Stimulated activated CD4-positive, alpha-beta T cell treated with anti-CD3 and anti-CD28 coated beads, Interleukin-12 subunit alpha, Interleukin-12 subunit beta, amount 100 ng/mL, for 4 hours (primary cell): ENCODE measurements at places on chromosomes 1 and 21.

GRCh38 chr1:8554956-8555534, 237.1 kb downstream of the SLC45A1 start:
- DNase-seq, result no peak

DNA sequence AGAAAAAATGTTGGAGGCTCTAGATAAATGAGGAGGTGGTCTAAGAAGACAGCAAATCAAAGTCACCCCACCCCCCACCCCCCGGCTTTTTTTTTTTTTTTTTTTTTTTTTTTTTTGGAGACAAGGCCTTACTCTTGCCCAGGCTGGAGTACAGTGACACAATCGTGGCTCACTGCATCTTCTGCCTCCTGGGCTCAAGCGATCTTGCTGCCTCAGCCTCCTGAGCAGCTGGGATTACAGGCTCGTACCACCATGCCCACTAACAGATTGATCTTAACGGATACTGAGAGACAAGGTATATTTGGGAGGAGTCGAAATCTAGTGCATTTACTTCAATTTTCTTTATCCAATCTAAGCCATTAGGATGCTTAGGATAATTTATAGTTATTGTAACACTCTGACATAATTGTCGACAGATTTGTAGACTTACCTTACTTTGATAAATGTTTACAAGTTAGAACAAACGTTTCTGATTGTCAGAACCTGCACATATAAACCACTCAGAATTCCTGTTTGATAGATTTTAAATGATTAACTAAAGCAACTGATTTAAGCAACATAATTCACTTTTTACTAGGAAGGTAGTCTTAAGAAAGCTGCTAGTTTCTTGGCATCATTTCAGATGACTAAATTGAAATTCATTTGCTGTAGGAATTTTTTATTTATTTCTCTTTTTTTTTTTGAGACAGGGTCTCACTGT, 33.7 kb upstream of the NBL1 start:
- no peak for DNase-seq

DNA sequence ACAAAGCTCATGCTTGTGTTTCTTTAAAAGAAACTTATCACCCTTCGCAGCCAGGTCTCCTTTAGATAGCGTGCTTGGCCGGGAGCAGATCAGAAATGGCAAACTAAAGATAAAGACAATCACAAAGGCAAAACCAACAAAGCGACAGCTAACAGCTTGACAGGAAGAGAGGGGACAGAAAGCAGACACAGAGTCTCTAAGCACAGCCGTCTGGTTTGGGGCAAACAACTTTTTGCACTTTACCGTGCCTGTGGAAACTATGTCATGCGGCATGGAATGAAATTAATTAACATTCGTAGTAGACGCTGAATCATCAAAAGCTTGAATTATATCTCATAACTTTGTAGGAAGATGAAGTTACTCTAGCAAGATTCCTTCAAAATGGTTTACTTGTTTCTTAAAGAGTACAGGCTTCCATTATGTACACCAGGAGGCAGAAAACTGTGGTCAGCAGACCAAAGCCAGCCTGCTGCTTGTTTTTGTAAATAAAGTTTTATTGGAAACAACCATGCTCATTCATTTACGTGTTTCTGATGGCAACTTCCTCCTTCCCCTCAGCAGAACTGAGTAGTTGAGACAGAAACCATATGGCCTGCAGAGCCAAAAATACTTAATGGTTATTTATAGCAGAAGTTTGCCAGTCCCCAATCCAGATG, 183.2 kb downstream of the KIF26B start:
- DNase-seq, result no peak

DNA sequence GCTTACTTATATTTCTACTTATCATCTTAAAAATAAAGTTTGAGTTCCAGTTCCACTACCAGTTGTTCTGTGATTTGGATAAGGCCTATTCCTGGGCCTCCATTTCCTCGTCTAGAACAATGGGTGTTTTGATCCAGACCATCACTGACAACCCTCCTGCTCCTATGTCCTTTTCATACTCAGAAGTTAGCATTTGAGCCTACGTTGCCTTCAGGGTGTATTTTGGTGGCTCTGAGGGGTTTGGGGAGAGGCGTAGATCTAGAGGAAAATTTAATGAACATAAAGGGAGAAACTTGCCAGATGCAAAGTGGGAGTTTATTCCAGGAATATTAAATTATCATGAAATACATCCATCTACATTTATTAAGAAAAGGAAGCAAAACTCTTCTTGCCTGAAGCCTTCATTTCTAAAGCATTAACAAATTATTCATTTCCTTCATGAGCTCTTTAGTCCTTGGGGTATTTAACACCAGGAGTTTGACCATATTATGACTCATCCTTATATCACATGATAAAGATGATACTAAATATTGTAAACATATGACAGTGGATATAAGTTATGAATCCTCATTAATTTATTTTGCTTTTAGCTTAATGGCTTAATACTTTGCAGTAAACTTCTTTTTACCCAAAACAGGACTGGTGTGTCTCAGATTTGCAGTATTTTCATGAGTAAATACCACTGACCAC, 47.2 kb upstream of the SYT14 start:
- DNase-seq, result no peak

GRCh38 chr1:4020449-4020848, 120.4 kb upstream of the C1orf174 start:
- no peak for DNase-seq

DNA sequence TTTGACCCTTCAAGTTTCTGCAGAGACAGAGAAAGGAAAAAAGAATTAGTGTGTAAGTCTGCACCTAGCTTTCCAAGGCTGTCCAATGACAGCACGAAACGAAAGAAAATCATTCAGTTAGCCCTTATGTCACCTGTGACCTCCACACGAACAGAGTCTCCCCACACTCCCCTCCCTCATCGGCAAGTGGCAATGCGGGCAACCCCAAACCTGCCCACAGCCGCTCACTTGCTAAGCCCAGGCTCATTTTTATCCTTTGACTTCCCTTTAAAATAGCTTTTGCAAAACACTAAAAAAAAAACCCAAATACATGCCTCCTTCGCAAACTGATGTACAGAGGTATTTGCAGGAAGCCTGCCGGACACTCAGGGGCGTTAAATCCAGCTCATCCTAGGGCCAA, 10.3 kb downstream of the RCC2 start:
- no peak for DNase-seq

DNA sequence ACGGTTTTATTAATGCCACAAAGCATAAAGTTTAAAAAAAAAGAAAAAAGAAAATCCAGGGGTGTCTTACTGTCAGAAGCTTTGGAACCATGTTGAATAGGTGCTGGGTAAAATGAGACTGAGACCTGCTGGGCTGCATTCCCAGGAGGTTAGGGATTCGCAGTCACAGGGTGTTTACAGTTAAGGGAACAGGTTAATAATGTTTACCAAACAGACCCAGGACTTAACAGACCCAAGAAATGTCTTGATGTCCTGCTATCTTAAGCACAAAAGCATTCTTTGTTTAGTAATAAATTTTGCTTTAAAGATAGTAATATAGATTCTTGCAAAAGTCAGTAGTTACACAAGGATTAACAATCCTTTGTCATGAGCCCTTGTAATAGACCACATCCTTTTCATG, 54.7 kb downstream of the OLFML3 start:
- DNase-seq, result no peak

GRCh38 chr1:179302070-179302469, 8.5 kb downstream of the SOAT1 start:
- no peak for DNase-seq

GRCh38 chr1:6580593-6581409, 1.0 kb downstream of the ZBTB48 start:
- no peak for DNase-seq

GRCh38 chr1:207097871-207098324, 6.1 kb upstream of the C4BPA start:
- peak; percentile 18 for DNase-seq

DNA sequence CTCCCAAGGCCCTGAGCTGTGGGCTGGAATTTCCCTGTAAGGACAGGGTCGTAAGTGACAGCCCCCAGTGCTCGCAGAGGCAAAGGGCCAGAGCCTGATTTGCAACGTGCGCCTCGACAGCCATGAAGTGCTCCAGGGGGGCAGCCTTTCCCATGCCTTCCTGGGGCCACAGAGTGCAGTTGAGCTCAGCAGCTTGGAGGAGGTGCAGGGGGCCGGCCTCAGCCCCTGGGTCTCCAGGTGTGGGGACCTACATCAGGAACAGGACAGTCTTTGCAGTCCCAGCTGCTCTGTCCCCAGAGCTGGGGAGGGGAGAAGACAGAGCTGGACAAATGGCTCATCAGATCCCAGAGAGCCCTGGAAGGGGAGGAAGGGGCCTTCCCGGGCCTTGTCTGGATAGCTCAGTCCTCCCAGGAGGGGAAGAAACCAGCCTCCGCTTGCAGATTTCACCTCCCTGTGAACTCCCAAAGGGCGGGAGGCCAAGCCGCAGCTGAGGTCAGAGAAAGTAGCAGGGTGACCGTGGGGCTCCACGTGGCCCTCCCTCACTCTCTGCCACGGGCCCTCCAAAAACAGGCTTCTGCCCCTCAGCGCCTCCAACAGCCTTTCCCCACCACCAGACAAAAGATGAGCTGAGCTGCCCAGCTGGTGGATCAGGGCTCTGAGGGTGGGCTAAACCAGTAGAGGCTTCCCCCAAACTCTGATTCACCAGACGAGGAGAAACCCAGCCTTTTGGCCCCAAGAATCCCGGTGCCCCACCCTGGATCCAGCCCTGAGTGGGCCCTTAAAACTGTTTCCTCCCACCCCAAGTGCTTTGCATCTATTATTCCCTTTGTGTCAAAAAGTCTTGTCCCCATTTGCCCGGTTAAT, 76.5 kb downstream of the DHRS3 start:
- no peak for DNase-seq

GRCh38 chr1:192557841-192558595, 17.6 kb upstream of the RGS1 start:
- DNase-seq, result no peak

- DNase-seq, result no peak
Measured at GRCh38 chr1:200739702-200740570, 1.2 kb downstream of the CAMSAP2 start.

- no peak for DNase-seq
Measured at GRCh38 chr1:61887931-61888564, 145.8 kb downstream of the PATJ start.

GRCh38 chr1:61005614-61006580, 76.5 kb upstream of the NFIA start:
- no peak for DNase-seq

- DNase-seq, result peak; percentile 26
Measured at GRCh38 chr1:109214695-109215623, 1.2 kb downstream of the SARS1 start.

DNA sequence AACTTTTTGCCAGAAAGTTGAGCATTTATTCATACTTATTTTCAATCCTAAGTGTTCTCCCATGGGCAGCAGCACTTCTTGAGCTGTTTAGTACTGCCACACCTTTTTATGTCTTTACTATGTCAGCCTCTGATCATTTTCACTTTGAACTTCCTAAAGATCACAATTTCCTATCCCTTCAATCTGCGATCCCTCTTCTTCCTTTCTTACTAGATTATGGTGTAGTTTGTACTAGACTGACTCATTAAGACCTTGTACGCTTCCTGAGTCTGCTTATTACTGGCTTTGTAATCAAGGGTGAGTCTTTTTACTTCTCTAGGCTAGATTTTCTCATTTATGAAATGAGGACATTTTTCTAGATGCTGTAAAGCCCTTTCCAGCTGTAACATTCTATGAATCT, 55.1 kb downstream of the LRIG2 start:
- DNase-seq, result no peak

DNA sequence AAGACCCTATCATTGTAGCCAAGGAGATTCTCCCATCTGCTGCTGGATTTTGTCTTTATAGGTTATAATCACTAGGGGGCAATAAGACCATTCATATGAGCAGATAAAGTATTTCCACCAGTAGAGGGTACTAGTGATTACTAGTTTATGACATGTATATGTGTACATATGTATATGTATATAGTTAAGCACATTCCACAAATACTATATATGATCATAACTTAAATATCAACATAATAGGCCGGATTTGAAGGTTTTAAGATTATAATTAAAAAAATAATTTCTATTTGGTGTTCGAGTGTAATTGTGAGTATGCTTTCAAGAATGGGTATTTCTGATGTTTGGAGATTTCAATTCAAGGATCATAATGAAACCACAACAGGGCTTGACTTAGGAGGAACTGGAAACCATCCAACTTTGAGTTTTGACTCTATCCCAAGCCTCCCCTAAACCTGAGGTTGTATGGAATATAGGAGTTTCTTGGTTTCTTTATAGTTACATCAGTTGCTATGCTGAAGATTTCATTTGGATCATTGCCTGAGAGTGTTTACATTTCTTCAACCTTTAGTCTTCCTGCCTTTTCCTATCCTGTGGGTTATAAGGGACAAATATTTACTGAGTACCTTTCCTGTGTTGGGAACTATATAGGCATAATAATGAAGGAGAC, 16.9 kb downstream of the TCEANC2 start:
- no peak for DNase-seq

- no peak for DNase-seq
Measured at GRCh38 chr1:86296305-86297205, 99.6 kb downstream of the ODF2L start.

- no peak for DNase-seq
Measured at GRCh38 chr1:201141418-201141817, 12.9 kb downstream of the TMEM9 start.

DNA sequence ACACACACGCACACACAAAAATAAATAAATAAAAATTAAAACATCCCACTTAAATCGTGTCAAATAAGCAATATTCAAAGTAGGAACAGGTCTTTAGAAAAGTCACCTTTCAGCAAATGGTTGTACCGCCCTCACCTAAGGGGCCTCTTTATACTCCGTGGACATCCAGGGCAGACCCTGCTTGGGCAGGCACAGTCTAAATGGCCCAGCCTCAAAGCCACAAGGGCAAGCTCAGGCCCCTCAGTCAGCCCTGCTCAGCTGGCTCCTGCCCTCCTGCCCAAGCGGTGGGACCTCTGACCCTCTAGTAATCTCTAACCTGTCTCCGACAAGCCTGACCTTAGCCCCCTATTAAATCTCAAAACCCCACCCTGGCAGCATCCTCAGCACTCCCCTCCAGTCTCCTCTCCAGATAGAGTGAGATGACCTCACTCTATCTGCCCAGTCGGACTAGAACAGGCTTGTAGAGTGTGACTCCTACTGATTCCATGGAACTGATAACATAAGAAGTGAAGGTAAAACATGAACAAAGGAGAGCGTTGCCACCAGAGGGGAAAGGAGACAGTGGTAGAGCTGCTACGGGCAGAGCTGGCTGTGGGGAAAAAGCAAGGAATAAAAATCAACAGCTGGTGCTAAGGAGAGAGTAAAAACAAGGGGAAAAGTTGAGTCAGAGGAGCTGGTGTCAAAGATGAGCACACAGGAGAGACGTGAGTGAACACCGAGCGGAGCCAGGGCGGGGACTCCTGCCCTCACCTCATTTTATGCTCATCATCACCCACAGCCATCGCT, 36.0 kb downstream of the SIPA1L2 start:
- no peak for DNase-seq

- DNase-seq, result no peak
Measured at GRCh38 chr1:208888376-208888775, 644.2 kb upstream of the PLXNA2 start.

DNA sequence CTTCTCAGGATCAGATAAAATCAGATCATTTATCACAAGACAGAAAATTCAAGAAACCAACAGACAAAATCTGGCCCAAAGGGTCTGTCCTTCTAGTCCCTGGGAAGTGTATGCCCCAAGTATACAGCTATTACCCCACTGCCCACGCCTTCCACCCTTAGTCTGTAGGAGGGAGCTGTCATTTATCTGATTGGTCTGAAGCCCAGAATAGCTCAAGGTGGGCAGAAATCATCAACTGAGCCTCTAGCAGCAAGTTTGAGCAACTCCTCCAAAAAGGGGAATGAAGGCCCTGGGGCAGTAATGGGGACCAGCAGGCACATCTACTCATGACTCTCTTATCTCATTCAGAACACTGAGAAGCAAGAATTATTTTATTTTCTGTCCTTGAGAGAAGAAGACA, 126.9 kb downstream of the MATN1 start:
- no peak for DNase-seq
